ENCODE measurements at places on chromosomes 12 and 14.
A peak's percentile ranks its signal among the peaks of the same experiment; 100 is the strongest.

GRCh38 chr12:69620077-69620476 is 9.4 kb upstream of the LRRC10 start:
- DNase-seq: no peak

- no peak for DNase-seq
Measured at GRCh38 chr12:22598763-22599161, 26.2 kb upstream of the ETNK1 start.

DNA sequence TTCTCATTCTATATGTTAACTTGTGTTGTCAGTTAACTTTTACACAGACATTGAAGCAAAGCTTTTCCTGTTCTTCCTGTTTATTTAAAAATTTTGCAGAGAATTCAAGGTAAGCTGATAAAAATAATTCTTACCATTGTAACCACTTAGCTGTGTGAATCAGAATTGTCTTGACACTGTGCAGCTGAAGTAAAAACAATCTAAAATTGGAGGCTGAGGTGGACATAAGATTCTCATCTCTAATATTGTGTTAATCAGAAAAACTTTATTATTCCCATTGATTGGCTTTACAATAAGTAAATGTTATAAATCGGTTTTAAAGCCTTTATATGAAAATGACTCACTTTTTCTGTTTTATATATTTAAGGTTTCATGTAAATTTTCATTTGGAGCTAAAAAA is 240.3 kb upstream of the PLEKHG7 start:
- DNase-seq: no peak

GRCh38 chr14:24911324-24912109 is 138.4 kb downstream of the STXBP6 start:
- DNase-seq: peak; percentile 51

DNA sequence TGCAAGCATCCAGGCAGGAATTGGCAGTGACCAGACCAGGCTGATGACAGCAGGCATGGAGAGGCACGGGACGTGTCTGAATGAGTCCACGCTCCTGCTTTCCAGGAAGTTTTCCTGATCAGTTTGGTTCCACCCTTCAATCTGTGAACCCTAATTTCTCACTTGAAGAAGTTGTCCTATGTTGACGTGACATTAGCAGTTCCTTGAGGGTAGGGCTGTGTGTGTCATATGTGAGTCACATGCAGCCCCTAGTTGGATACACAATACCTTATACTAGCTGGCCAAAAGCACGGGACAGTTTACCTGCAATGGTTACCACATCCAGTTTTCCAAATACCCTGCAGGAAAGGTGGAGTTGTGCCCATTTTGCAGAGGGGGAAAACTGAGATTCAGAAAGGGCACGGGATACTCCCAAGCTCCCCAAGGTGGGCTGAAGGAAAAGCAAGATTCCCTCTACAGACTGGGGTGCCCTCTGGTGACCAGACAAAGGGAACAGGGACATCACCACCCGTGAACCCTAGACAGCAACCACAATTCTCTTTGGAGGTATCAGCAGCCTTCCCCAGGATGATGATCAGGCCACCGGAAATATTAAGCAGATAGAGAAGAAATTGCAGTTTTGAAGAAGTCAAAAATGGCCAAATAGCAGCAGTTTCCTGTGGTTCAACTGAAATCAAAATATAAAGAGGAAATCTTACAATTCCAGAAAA is 194.5 kb downstream of the PHETA1 start:
- DNase-seq: no peak

- DNase-seq: no peak
Measured at GRCh38 chr14:96901227-96901626, 104.0 kb downstream of the VRK1 start.

DNA sequence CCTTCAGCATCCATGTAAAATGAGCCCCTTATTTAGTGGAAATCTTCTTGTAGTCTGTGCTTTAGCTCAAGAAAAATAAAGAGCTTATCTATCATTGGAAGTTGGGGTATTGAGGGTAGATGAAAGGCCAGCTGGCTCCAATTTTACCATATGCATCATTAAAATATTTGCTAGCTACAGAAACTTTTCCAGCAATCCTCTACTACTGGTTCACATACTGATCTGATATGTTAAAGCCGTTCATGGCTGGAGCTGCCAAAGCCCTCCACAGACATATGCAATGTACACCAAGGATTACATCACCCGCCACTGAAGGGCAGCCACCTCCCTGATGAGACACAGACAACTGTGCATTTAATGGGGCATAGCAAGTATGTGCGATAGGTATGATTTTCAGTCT is 1205.3 kb downstream of the GALC start:
- DNase-seq: no peak

- no peak for DNase-seq
Measured at GRCh38 chr12:90925562-90925961, 29.4 kb downstream of the CCER1 start.

GRCh38 chr12:65362234-65363031 is 84.0 kb downstream of the MSRB3 start:
- no peak for DNase-seq

- no peak for DNase-seq
Measured at GRCh38 chr14:38973083-38973700, 129.8 kb downstream of the SEC23A start.

- peak; percentile 76 for DNase-seq
Measured at GRCh38 chr12:47870175-47870781, 34.5 kb downstream of the VDR start.

- peak; percentile 68 for DNase-seq
Measured at GRCh38 chr12:67893022-67893580, 96.1 kb upstream of the IFNG-AS1 start.

- peak; percentile 80 for DNase-seq
Measured at GRCh38 chr12:50059440-50060119, 2.2 kb downstream of the ASIC1 start.

- peak; percentile 19 for DNase-seq
Measured at GRCh38 chr12:96081596-96081995, 46.2 kb upstream of the LTA4H start.

DNA sequence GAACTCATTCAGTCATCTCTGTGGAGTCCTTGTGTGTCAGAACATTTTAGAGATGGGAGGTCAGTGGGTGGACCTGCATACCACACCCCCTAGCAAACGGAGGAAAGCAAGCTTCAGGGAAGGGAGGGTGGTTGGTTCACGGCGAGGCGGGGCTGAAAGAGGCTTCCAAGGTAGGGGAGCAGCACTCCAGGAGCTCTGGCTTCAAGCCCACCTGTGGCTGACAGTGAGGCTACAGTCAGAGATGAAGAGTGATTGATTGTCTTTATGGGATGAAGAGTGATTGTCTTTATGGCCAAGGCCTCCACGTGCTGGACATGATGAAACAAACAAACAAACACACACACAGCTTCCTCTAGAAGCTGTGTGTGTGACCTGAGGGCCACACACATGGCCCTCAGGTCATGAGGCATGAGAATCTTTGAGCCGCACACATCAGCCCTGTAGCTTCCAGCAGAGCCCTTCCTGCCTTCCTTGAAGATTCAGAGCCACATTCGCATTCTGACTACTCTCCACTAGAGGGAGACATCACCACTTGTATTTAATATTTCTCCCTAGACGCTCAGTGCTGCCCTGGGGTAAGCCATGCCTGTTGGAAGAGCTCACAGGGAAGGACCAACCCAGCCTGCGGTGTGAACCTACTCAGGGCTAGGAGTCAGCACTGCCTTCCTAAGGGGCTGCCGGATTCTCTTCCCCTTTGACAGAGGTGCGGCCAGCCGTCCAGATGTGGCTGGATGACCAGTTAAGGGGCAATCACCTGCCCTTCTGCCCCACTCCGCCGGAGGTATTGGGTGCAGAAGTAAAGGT is 54.4 kb upstream of the KCNA1 start:
- no peak for DNase-seq

GRCh38 chr12:81759190-81760051 is at the start of gene PPFIA2:
Gene PPFIA2 (minus strand): TSS chr12:81759350.
- DNase-seq: peak; percentile 32

GRCh38 chr12:6226679-6227051 is 26.5 kb downstream of the CD9 start:
- no peak for DNase-seq

DNA sequence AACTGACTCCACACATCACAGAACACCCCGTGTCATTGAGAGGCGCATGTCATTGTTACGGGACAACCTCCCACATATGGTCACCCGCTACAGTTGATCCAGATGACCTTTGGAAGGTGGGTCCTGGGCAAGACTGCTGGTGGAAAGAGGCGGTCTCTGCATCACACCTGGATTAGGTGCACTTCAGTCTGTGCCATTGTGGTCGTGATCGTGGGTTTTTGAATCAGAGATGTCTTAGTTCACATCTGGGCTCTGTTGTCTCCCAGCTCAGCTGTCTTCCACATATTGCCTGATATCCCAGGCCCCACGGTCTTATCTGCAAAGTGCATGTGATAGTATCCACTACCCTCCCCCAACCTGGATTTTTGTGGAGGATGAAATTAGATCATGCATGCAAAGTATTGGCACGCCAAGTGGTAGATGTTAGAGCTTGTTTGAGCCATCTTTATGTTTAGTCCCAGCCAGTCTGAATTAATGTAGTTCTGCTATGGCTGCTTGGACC is 208.7 kb upstream of the FOXN3 start:
- no peak for DNase-seq

GRCh38 chr14:25006961-25007795 is 42.8 kb downstream of the STXBP6 start:
- peak; percentile 73 for DNase-seq

DNA sequence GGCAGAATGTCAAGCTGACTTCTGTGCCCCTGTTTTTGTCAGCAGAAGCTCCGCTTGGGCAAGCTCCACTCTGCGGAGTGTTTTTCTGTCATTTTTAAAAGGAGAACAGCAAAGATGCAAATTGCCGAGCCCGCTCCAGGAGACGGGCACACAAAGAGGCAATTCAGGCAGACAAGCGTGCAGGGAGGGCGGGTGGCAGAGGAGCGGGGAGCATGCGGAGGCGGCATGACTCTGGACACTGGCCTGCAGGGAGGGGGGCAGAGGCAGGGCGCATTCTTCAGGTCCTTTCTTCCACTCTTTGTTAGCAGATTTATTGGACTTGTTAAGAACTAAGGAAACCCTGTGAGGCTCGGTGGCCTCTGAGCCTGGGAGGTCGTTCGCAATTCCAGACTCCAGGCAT is 187.3 kb upstream of the RMST start:
- no peak for DNase-seq

DNA sequence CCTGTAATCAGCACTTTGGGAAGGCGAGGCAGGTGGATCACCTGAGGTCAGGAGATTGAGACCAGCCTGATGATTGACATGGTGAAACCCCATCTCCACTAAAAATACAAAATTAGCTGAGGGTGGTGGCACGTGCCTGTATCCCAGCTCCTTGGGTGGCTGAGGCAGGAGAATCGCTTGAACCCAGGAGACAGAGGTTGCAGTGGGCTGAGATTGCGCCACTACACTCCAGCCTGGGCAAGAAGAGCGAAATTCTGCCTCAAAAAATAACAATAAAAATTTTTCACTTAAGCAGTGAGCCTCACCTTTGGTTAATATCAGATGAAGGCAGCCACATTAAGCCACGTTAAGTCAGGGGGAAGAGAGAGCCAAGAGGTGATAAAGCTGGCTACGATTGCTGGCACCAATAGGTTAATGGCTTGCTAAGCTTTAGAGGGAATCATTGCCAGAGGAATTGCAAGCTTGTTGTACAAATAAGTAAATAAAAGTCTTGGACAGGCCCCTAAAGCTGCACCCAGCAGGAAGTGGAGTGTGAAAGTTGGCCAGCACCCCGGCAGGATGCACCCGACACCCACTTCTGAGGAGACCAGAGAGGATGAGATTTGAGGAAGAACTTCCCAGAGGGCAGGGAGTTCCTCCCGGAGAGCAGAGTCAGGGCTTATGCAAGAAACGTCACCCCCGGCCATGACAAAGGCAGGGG is 41.3 kb upstream of the TESC start:
- no peak for DNase-seq

GRCh38 chr14:54609576-54609975 is 42.6 kb downstream of the SAMD4A start:
- no peak for DNase-seq

- DNase-seq: peak; percentile 47
Measured at GRCh38 chr12:57332646-57333312, 81.8 kb upstream of the STAC3 start.

GRCh38 chr14:74712499-74713394 is at the start of the genes AREL1 and FCF1:
Gene AREL1 (minus strand): TSS chr14:74713080. CDS start chr14:74685615, 27,465 bp downstream.
Gene FCF1 (plus strand): TSS chr14:74713144. CDS start chr14:74713198, 54 bp downstream.
- peak; percentile 96 for DNase-seq

- peak; percentile 58 for DNase-seq
Measured at GRCh38 chr14:95098984-95099599, 58.2 kb downstream of the DICER1 start.

GRCh38 chr14:51533160-51533559 is 118.5 kb upstream of the FRMD6 start:
- no peak for DNase-seq

GRCh38 chr12:64082116-64082515 is 140.0 kb downstream of the KICS2 start:
- DNase-seq: no peak

GRCh38 chr12:111438481-111438880 is 32.8 kb downstream of the SH2B3 start:
- peak; percentile 57 for DNase-seq

DNA sequence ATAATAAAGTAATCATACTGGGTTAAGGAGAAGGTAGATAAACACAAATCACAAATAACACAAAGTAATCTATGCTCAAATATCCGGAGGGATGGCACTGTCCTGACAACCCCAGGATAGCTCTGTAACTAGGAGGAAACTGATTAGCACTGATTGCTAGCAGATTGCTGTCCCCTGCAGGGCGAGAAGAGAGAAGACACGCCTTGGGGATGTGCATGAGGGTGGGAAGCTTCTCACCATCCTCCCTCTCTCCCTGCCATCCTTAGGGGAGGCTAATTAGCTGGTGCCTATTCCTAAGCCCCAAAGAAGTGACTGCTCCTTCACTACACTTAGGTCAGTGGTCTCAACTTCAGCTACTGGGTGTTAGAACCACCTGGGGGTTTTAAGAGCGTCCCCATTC is 27.0 kb upstream of the TMEM260 start:
- DNase-seq: no peak

GRCh38 chr14:42130815-42131214 is 524.1 kb downstream of the LRFN5 start:
- no peak for DNase-seq

All from osteoblast (primary cell).